H9 (cell line): ENCODE measurements at places on chromosomes 5 and 9. TPM values are rescaled to one million over a fixed set of nuclear protein-coding genes. Genes with fewer than 3 reads are reported as not detected.

DNA sequence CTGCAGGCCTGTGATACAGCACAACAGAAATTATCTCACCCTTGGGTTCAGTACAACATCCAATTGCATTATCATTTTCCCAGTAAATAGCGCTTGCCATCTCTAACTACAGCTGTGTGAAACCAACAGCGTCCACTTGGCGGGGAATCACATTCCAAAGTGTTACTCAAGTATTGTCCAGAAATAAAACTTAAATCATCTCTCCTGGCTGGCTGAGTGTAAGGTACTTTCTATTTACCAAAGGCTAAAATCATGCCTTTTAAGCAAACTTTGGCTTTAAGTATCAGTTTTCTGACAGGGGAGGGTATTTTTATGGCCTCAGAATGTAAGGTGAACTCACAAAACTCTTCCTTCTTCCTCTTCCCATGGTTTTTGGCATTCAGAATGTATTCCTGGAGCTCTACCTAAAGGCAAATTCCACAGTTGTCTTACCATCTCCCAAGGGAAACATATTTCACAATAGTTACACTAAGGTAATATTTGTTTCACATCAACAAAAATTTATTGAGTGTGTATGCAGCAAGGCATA is 205.6 kb upstream of the MPDZ start:
- no peak overlapping the region for H3K27ac ChIP-seq
- no peak overlapping the region for H3K4me3 ChIP-seq
- H3K27me3 ChIP-seq = no peaks in the 10 kb centered on the region
- H3K36me3 ChIP-seq = no peaks in the 10 kb centered on the region

The PTGS1 gene
- total RNA-seq = 1.0 and 1.3 TPM in 2 replicates

The PRDM9 gene
- not detected in 2 replicates for total RNA-seq

The DBH gene
- not detected in 2 replicates for total RNA-seq

DNA sequence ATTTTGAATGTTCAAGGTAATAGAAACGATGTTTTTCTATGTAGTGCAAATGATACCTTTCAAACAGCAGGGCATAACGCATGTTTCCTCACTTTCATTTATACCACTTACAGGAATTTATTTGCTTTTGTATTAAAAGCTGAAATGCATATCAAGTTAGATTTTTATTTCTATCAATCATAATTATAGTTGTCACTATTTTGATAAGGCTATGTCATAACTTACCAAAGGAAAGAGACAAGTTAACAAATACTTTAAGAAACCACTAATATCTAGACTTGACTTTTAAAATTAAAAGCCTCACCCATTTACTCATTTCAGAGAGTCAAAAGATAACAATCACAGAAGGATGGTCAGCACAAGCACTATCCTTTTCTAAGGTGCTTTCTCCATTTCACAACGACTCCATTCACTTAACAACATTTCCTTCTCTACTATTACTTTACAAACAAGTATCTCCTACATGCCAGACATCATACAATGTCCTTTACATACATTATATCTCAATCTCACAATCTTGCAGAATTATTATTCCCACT is 12.6 kb downstream of the ERP44 start:
- no peaks in the 10 kb centered on the region for H3K27me3 ChIP-seq
- no peak for DNase-seq
- H3K4me3 ChIP-seq = no peak overlapping the region
- H3K36me3 ChIP-seq = no peaks in the 10 kb centered on the region
- peaks cover 2% of the 10 kb centered on the region; the same call in 1 of the 2 replicates for H3K4me1 ChIP-seq
- H3K27ac ChIP-seq = no peak overlapping the region

- peaks cover 2% of the 10 kb centered on the region; the same call in 1 of the 2 replicates for H3K36me3 ChIP-seq
- H3K4me3 ChIP-seq = peak overlapping the region; percentile 57; the same call in 1 of the 3 replicates
These were observed 187.8 kb downstream of the MEF2C start for GRCh38 chr5:88695232-88695631.

DNA sequence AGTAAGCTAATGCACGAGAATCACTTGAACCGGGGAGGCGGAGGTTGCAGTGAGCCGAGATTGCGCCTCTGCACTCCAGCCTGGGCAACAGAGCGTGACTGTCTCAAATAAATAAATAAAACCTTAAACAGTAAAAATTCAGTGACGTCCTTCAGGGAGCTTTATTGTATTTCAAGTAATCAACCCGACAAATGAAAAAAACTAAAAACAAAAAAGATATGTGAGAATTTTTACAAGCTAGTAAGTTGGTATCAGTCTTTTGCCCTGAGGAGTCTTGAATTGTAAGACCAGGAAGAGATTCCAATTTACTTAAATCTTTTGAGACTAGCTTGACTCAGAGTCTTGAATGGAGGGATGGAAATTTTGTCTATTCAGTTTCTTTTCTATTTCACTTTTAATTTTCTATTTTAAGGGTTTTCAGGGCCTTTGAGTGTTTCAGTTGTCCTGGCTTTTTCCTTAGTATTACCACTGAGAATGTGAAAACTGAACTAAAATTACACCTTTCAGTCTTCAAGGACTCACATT is 126.0 kb upstream of the DHFR start:
- no peaks in the 10 kb centered on the region for H3K27me3 ChIP-seq
- peaks cover 3% of the 10 kb centered on the region; the same call in 2 of the 3 replicates for H3K36me3 ChIP-seq
- H3K4me3 ChIP-seq = no peak overlapping the region
- no peak for DNase-seq
- no peak overlapping the region for H3K27ac ChIP-seq

The ICE1 gene
- 45.1 and 47.1 TPM in 2 replicates for total RNA-seq

DNA sequence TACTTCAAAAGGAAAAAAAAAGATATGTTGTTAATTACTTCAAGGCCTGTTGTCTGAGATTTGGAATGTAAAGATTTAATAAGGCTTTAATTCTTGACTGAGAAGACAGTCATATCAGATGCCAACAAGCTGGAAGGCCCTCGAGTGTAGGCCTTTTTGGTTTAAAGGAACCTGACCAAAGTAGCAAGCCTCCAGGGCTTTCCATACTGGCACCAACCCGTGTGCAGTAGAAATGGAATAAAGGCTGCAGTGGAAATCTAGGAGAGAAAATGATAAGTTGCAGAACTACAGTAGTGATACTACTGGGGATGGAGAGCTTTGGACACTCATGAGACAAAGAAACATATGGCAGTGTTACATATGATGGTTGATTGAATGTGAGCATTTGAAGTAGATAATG is 358.0 kb downstream of the TAF11L14 start:
- H3K4me3 ChIP-seq = no peak overlapping the region
- no peak overlapping the region for H3K27ac ChIP-seq
- no peaks in the 10 kb centered on the region for H3K4me1 ChIP-seq
- DNase-seq = no peak
- H3K36me3 ChIP-seq = no peaks in the 10 kb centered on the region

The CDH6 gene
- total RNA-seq = 10.8 and 11.7 TPM in 2 replicates

DNA sequence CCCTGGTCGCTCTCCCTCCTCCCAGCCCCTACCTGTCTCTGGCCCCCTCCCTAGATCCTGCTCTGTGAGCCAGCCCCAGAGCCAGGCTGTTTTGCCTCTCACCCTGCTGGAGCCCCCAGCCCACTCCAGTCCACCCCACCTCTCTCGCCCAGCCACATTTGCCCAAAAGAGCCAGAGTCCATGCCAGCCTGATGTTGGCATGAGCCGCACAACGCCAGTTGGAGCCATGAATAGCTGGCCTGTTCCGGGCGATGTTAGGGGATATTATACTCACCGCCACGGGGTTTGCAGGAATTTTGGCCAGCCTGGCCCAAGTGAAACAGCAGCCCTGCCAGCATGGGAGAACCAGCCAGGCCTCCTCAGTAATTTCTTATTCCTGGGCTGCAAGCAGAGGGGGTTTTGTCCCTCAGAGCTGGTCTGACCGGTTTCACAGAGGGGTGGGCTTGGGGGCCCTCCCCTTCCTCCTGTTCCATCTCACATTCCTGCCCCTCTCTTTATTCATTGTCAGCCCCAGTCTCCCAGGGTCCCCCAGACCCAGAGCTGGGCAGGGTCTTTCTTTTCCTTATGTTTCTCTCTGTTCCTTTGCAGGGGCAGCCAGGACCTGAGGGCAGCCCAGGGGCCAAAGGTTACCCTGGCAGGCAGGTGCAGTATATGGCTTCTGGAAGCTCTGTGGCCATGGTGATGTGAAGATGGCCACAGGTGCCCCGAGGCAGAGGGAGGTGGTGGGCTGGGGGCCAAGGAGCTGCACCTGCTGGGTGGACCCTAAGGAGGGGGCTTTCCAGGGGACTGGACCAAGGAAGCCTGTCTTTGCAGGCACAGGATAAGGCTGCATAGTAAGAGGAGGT is 50.1 kb downstream of the COL27A1 start:
- H3K27me3 ChIP-seq = no peaks in the 10 kb centered on the region
- no peak overlapping the region for H3K27ac ChIP-seq
- H3K36me3 ChIP-seq = no peaks in the 10 kb centered on the region

The GRM6 gene
- total RNA-seq = not detected in 2 replicates

DNA sequence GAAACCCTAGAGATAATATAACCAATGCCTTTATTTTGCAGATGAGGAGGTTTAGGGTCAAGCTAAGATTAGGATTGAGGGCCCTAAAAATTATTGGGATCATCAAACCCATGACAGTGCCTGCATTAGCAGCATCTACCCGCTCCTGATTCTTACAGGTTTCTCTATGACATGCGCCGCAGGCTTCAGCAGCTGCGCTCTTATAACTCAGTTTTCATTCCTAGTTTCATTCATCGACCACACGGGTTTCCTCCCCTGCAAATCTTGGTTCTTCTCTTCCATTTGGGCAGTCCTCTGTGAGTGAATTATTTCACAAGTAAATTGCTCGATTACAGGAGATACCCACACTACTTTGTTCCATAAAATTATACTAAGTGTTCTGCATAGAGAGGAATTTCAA is 137.2 kb downstream of the SLC24A2 start:
- no peaks in the 10 kb centered on the region for H3K36me3 ChIP-seq
- no peak overlapping the region for H3K4me3 ChIP-seq

DNA sequence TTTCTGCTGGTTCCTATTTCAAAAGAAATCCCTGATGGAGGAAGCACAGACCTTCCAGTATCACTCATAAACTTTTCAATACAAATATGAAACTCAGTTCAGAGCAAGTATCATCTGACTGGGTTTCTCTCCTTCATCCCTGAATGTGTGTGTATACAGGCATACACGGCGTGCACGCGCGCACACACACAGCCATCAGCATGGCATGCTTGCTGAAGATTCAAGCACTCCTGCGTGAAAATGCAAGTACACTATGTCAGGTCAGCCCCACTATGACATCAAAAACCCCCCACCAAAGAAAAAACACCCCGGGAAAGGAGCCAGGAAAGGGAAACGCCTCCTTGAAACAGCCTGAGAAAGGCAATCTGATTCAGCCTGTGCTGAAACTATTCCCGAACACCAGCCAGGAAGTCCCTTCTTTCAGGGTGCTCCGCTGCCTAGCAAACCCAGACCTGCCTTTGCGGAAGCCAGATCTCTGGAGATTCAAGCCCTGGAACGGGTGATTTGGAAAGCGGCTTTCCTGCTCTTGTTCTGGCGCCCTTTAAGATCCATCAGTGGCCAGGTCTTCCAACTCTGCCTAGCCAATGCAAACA is 831 bp downstream of the KLHL3 start:
- H3K27me3 ChIP-seq = no peaks in the 10 kb centered on the region
- H3K4me3 ChIP-seq = no peak overlapping the region
- peaks cover 8% of the 10 kb centered on the region; the same call in 1 of the 2 replicates for H3K4me1 ChIP-seq
- DNase-seq = peak; percentile 58
